Activated CD4-positive, alpha-beta T cell treated with anti-CD3 and anti-CD28 coated beads, Interleukin-2, amount 50 U/mL, for 48 hours (primary cell): ENCODE measurements at places on chromosomes 4 and X.
A peak's percentile ranks its signal among the peaks of the same experiment; 100 is the strongest.

- no peak for DNase-seq
Observed at GRCh38 chrX:49198540-49199314, 1.3 kb downstream of the SYP start.

GRCh38 chrX:7620560-7620959 is 222.4 kb upstream of the VCX start:
- no peak for DNase-seq

GRCh38 chr4:2824836-2825381 is 18.7 kb upstream of the ADD1 start:
- DNase-seq: no peak

DNA sequence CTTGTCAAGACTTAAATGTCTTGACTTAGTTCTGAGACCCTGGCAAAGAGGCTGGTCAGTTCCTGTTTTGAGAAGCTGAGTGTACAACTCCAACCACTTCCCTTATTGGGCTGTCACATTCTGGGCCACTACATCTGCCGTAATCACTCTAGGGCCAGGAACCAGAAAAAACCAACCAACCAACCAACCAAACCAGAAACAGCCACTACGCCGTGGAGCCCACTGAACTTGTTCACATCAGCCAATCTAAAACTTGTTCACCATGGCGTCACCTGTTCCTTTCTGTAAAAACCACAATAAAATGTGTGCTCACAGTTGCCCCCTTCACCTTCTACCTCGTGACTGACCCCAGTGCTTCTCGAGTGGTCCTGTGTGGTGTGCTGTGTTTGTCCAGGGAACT is 107.3 kb downstream of the JADE1 start:
- no peak for DNase-seq

DNA sequence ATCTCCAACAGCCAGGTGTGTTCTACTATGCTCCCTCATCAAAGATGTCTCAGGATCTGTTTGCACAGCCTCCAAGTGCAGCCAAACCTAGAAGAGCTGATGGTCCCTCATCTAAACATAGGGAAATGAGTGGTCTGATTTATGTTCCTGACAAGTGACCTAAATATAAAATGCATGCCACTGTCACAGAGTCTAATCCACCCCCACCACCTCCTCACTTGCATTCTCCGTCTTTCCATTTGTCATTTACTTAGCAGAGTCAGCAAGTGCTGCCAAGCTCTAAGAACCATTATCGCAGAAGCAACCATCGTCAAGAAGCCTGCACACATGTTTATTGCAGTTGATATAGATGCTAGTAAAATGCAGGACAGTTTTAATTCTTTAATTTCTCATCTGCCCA is 33.1 kb upstream of the VCX3A start:
- no peak for DNase-seq

GRCh38 chrX:45385757-45386156 is 185.1 kb upstream of the DIPK2B start:
- no peak for DNase-seq

GRCh38 chr4:82721819-82722423 is 76.7 kb downstream of the SCD5 start:
- peak; percentile 29 for DNase-seq

- no peak for DNase-seq
Observed at GRCh38 chr4:81314897-81315470, 100.0 kb upstream of the PRKG2 start.

DNA sequence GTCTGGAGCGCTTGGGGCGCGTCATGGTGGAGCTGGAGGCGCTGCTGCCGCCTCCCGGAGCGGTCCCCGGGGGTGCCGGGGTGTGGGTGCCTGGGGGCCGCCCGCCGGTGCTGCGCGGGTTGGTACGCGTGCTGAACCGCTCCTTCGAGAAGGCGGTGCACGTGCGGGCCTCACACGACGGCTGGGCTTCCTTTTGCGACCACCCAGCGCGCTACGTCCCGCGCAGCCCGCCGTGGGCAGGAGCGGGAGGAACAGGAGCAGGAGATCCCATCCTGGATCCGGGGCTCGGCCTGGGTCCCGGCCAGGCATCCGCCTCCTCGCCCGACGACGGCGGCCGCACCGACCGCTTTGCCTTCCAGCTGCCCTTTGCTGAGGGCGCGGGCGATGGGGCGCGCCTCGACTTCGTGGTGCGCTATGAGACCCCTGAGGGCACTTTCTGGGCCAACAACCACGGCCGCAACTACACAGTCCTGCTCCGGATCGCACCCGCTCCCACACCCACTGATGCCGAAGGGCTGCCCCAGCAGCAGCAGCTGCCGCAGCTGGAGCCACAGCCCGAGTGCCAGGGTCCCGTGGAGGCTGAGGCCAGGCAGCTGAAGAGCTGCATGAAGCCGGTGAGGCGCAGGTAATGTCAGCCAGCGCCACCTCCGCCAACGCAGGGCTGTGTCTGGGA is 792 bp downstream of the PPP1R3F start:
- no peak for DNase-seq

GRCh38 chrX:68829582-68830418 is 979 bp downstream of the EFNB1 start:
- no peak for DNase-seq

- DNase-seq: no peak
Observed at GRCh38 chr4:11748164-11748872, 319.6 kb upstream of the HS3ST1 start.

- no peak for DNase-seq
Observed at GRCh38 chr4:37689353-37690095, 3.3 kb upstream of the RELL1 start.
